ENCODE measurements at places on chromosomes 12 and 14.
A peak's percentile ranks its signal among the peaks of the same experiment; 100 is the strongest.

- DNase-seq: no peak
These were observed 31.9 kb downstream of the CEP83 start for GRCh38 chr12:94427501-94428381.

- DNase-seq: no peak
These were observed 100.3 kb downstream of the SETD3 start for GRCh38 chr14:99380402-99380801.

GRCh38 chr12:275812-276211 lies 13.2 kb upstream of the SLC6A13 start:
- no peak for DNase-seq

DNA sequence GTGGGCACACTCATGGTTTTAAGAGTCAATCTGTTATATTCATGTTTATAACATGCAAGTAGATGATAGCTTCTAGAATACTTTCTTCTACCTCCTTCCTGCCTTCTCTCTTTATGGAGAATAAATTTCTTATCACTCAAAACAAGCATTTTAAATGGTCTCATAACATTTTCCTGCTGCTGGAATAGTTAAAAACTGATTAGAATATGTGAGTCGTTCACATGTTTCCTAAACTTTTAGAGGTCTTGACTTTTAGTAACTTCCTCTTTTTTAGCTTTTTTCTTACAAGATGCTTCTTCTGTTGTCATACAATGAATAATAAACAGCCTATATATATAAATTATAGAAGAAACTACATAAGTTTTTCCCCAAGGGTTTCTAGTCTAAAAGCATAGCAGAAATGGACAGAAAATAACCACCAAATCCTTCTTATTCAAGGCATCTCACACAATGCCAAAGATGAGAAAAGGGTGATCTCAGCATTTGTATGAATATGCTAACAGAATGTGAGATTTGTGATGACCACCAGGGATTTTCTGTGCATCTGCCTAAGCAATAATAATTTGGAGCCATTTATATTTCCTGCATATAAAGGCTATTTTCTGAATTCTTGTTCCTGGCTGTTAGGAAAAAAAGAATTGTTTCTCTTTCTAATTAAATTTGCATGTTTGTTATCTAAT lies 127.8 kb downstream of the DAAM1 start:
- peak; percentile 41 for DNase-seq

DNA sequence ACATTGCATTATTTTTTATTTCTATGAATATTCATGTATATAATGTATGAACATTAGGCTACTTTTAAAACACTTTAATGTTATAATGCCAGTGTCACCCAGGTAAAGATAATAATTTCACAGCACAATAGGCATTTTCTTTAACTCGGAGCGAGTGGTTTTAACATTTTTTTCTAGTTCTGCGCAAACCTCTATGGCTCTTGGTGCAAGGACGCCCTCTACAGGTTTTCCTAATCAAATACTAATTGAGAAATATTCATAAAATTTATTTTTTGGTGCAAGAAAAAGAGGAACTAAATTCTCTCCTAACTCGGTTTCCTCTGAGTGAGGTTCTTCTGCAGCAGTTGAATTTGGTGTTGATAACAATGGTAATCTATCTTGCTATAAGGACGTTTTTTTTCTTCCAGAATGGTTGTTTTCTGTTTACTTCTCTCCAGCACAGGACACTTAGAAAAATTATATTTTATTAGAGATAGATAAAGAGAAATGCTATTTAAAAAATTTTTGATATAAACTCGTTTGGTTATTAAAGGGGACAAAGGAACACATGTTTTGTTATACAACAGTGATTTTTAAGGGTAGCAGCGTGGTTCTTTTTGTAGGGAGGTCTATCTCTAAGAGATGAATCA lies 2.4 kb upstream of the WIF1 start:
- peak; percentile 90 for DNase-seq

DNA sequence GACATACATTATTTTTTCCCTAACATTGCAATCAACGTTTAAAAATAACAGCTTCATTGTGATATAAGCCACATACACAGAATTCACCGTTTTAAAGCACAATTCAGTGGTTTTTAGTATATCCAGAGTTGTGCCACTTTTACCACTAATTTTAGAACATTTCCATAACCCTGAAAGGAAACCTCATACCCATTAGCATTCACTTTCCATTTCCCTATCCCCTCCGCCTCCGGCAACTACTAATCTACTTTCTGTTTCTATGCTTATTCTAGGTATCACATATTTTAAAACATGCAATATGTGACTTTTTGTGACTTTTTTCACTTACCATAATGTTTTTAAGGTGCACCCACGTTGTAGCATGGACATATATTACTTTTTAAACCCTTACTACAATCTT lies 55.6 kb upstream of the ISM2 start:
- peak; percentile 48 for DNase-seq

DNA sequence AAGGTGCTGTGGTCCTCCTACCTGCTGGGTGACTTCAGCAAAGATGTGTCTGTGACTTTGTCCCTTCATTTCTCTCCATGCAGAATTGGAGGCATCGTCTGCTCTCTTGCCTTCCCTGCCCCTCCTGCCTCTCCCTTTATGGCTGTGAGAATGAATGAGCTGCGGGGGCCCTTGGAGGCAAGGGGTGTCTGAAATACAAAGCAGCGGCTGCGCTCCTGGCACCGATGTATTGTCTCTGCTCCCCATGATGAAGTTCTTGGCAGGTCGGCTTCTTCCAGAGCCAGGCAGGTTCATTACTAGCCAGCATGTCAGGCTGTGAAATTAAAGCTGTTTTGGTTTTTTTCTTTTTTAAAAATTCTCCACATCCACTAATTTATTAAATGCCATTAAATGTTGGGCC lies 194.5 kb downstream of the TSPAN9 start:
- no peak for DNase-seq

GRCh38 chr12:120751389-120751788 lies 25.8 kb downstream of the ACADS start:
- no peak for DNase-seq

DNA sequence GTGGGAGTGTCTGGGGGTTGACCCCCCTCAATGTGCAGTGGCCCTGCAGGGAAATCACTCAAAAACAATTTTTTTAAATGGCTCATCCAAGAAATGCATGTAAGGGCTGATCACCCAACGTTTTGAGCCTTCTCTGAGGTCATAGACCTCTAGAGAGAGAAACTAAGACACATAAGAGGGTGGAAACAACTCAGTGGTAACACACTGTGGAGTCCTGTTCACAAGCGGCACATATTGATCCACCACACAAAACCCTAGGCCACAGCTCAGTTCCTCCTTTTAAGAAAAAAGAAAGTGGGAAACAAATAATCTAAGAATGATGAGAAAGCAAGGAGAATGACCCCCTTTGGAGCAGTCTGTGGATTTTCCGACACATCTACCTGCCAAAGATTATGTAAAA lies 83.0 kb upstream of the METAP2 start:
- DNase-seq: no peak

Measured in OCI-M1 (cell line).